ENCODE measurements at places on chromosomes 13 and 19.

DNA sequence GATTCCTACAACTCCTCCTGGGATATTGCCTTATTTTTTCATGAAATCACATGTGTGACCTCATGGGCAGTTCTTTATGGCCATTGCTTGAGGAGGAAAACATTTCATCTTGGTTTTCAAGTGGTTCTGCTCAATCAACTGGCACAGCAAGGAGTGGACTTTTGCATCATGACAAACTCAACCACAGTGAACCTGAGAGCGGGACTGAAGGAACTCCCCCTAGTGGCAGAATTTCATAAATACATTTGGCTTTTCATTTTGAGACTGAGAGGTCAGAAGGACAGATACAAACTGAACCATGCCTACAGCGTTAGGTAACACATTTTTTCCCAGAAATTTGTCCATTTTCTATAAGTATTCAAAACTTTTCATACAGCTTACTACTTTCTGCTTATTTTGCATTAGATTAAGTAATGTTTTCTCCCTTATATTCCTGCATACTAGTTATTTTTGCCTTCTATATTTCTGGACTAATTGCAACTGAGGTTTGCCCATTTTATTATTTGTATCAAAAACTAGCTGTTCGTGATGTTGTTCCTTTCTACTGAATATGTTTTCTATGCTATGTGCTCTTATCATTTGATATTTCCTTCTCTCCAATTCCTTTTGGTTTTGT lies 13.4 kb upstream of the SIGLEC12 start:
- peak; percentile 52 for DNase-seq

GRCh38 chr13:20331419-20331818 lies 99.3 kb upstream of the GJB6 start:
- no peak for DNase-seq

DNA sequence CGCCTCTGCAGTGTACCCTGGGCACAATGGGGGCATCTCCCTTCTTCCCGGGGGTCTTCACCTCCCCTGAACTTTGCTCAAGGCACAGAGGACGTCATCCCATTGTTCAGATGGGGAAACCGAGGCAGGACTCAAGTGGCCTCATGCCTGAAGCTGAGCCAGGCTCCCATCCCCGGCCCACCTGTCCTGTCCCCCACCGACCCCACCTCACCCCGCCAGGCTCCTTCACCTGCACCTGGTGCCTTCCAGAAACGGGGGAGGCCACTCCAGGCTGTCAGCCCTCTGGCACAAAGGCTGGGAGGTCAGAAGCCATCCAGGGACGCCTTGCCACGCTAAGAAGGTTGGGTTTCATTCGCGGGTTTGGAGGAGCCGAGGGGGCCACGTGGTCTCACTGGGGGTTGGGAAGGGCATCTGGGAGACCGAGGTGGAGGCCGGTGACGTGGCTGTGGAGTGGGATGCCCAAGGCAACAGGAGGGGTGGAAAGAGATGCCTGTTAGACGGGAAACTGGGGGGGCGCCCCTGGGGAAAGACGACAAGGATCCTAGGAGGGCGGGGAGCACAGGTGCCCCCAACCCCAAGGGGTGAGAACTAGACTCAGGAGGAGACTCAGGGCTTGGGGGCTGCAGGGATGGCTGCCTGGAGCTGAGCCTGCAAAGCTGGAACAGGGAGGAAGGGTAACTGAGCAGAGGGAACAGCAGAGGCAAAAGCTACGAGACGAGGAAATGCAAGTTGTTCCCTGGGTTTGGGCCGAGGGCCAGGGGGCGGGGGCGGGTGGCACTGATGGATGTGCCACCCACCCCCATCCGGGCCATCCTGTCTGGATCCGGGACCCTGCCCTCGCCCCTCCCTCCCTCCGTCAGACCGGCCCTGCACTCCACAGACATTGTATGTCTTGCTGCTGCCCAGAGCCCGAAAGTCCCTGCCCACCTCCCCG lies 6.0 kb upstream of the TCF3 start:
- DNase-seq = no peak

GRCh38 chr13:30038884-30039283 lies 188.5 kb upstream of the UBL3 start:
- DNase-seq = no peak

- no peak for DNase-seq
These were observed 459 bp upstream of the TMEM59L start for GRCh38 chr19:18612051-18612771.

DNA sequence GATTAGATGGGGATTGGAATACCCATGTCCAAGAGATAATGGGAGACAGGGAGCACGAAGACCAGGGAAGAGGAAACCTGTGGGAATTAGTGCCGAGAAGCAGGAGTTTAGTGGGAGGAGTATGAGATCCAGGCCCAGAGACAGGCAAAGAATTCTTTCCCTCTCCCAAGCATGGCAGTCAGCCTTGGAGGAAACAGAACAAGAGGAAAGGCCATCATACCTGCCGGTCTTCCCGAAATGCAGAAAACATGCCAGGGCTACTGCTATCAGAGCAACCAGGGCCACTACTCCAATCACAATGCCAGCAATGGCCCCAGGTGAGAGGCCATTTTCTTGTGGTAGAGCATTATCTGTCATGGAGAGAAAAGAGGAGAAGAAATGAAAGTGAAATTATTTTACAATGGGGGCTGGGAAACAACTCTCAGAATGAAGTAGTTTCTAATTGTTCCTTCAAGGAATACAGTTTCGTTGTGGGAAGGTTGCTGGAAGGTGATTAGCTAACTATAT lies 16.1 kb downstream of the CEACAM1 start:
- no peak for DNase-seq

GRCh38 chr13:110216398-110217041 lies 90.4 kb downstream of the COL4A1 start:
- no peak for DNase-seq

- no peak for DNase-seq
These were observed 68.4 kb upstream of the UBL3 start for GRCh38 chr13:29918845-29919244.

GRCh38 chr19:46069806-46070341 lies 29.1 kb upstream of the IGFL4 start:
- no peak for DNase-seq

DNA sequence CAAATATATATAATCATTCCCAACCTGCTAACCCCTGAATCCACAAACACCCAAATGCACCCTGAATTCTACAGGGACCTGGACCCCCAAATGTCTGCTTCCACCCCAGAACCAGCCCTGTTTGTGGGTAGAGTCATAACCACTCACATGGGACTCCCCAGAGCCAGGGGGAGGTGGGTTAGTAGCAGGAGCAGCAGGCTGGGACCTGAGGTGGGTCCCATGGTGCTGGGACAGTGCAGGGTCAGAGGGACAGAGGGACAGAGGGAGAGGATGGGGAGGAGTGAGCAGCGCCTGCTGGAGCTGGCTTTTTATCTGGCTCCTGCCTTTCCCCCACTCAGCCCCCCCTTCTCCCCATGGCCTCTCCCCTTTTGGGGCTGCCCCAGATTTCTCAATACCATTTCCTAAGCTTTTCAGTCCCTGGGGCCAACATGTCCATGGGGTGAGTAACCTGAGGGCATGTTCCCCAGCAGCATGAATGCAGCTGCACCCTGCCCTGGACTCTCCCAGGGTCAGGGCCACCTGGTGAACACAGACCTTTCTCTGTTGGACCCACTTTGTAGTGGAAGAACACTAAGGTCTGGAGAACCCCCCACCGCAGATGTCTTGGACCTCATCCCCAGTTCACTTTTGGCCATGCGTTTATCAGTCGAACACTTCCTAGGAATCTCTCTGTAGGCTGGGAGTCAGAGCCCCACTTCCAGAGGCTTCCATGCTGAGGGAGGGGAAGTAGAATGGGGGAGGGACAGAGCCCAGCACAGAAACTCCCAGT lies at the start of gene C3:
Gene C3 (minus strand): TSS at position 282 of the 769 bp plus-strand sequence. CDS start 61 bp downstream, at position 221.
- no peak for DNase-seq

DNA sequence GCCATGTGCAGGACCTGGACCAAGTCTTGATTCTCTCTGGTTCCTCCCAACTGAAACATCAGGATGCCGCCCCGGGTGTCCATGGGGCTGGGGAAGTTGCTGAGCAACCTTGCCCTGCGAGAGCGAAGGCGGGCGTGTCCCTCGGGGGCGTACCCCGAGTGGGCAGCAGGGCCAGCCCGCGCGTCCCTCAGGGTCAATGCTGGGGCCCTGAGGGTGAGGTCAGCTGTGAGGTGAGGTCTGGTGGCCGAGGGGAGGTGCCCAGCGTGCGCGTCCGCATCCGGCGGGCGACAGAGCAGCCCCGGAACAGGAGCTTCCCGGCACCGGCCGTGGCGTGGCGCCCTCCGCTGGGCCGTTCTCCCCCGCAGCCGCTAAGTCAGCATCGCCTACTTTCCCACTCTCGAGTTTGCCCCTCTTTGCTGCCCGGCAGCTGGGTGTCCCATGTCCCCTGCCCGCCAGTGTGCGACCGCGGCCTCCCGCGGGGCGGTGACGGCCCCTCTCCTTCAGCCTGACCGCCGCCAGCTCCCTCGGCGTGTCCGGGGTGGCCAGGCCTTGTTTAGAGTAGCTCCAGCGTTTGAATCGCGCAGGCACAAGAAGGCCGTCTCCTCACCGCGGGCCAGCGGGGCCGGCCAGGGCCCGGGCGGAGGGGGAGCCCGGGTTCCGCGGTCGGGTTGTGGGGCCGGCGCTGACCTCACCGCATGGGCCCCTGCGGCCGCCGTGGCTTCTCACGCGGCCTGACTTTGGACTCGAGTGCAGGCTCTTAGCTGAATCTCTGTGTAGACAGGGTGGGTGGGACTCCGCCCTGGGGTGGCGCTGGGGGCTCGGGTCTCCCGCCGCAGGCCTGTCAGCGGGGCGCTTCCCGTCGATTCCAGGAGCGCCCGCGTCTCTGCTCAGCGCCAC lies 33.0 kb downstream of the GJA3 start:
- DNase-seq = peak; percentile 61

- no peak for DNase-seq
These were observed 9.6 kb upstream of the MAMSTR start for GRCh38 chr19:48728911-48729664.

GRCh38 chr19:40689339-40690049 lies 957 bp downstream of the NUMBL start:
- peak; percentile 43 for DNase-seq

- no peak for DNase-seq
These were observed 3.1 kb downstream of the ZIC2 start for GRCh38 chr13:99984461-99985240.

GRCh38 chr19:53785196-53785889 lies 38.8 kb downstream of the NLRP12 start:
- DNase-seq = no peak

- DNase-seq = no peak
These were observed 2.1 kb downstream of the TEX30 start for GRCh38 chr13:102771298-102772041.

DNA sequence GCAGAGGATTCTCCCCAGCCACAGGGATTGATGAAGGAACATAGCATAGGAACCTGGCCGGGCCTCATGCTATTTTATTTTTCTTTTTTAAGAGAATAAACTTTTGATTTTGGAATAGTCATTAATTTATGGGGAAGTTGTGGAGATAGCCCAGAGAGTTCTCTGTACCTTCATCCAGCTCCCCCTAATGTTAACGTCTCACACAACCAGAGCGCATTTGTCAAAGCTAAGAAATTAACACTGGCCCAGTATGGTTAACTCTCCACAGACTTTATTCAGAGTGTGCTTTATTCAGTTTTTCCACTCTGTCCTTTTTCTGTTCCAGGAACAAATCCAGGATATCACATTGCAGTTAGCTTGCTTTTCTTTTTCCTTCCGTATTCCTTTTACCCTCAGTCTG lies 59.4 kb downstream of the RGCC start:
- DNase-seq = no peak

DNA sequence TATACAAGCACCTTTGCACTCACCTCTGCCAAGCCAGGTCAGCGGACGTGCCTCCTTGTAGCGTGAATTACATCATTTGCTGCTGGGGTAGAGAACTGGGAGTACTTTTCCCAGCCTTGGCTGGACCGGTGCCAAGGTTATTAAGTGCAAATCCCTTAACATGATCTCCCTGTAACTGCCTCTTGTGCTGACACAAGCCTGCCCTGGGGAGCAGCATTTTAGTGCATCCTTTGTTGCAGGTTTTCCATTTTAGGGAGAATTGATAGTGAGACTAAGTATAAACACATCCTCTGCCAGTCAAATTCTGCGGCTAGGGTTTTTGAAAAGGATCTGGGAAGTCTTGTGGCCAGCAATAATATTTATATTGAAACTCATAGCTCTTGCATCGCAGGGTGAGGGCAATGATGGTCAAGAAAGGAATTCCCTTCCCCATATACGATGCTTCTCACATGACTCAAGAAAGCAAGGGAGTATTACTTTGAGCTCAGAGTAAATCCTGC lies 32.7 kb upstream of the DCLK1 start:
- DNase-seq = peak; percentile 92

- no peak for DNase-seq
These were observed 259.5 kb downstream of the NHLRC3 start for GRCh38 chr13:39297664-39298171.

GRCh38 chr13:99378985-99379733 lies 72.0 kb upstream of the GPR183 start:
- no peak for DNase-seq

DNA sequence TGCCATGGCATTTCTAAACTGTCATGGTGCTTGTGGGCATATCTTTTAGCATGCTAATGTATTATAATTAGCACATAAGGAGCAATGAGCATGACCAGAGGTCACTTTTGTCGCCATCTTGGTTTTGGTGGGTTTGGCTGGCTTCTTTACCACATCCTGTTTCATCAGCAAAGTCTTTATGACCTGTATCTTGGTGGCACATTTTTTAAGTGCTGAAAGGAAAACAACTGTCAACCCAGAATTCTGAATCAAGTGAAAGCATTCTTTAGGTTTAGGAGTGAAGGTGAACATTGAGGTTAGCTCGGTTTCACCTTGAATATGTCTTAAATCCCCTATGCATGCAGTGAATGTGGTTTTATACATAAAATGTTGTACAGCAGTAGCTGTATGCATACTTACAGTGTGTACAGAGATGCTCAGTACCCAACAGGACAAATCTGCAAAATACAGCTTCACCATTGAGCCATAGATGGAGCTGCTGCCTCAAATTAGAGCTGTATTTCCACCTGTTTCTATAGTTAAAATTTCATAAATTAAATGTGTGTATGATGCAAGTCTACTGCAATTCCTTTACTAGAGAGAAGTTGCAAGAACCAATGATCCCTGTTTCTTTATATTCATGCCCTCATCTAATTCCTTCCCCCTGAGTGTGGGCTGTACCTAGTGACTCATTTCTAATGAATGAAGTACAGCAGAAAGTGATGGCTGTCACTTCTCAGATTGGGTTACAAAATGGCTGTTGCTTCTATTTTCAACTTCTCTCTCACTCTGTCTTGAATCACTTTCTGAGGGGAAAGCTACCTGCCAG lies 25.2 kb upstream of the IGSF23 start:
- no peak for DNase-seq

Measured in NCI-H524 (cell line).